Activated CD8-positive, alpha-beta memory T cell treated with anti-CD3 and anti-CD28 coated beads for 1 hour (primary cell): ENCODE measurements at places on chromosomes 5 and 9.

DNA sequence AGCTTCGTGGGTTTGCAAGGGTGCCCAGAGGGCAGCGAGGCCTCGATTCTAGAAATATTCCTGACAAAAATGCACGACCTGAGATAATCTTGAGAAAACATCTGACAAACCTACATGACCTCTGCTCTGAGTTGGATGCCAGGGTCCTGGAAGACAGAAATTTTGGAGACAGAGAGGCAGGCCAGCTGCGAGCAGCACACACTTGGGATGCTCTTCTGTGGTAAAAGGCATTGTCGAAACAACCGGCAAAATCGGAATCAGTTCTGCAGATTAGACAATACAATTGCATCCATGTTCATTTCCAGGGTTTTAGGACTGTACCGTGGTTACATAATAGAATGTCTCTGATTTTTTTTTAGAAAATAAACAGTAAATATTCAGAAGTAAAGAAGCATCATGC is 74.2 kb downstream of the GADD45G start:
- no peak for DNase-seq

DNA sequence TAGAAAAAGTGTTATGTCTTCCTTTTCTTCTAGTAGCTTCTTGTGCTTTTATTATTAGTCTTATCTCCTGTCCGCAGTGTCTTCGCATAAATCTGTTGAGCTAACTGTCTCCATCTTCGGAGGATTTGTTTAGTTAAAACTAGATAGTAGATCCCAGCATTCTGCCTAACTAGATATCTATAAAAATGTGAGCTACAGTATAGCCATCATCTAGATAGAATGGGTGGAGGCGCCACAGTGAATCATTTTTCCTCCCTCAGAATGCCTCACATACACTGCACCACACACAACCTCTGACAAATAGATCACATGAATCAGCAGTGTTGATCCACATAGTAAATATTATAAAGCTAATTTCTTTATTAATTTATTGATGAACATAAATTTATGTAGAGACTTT is 220.3 kb upstream of the GAS1 start:
- DNase-seq: no peak

GRCh38 chr5:135398160-135398854 is 724 bp downstream of the MACROH2A1 start:
- no peak for DNase-seq

GRCh38 chr5:179803651-179804554 is 2.8 kb downstream of the MGAT4B start:
- DNase-seq: no peak

DNA sequence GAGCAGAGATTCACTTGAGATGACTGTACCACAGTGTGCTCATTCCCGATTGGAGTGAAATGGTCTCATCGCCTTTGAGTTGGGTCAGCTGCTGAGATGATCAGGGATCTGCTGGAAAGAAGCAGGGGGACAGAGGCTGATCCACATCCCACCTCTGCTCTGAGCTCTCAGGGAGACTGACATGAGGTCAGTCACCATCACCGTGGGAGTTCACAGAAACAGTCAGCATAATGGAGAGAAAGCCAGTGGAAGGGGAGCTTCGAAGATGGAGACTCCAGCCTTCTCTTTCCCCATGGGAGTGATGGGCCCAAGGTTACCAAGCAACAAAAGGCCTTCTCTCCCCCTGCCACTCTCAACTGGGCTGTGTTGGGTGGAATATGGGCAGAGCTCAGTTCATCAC is 276.4 kb downstream of the CDK5RAP2 start:
- no peak for DNase-seq
